ENCODE measurements at places on chromosomes 2 and 18.

- DNase-seq: peak; percentile 28
Observed at GRCh38 chr18:54119524-54120019, 104.9 kb downstream of the MBD2 start.

DNA sequence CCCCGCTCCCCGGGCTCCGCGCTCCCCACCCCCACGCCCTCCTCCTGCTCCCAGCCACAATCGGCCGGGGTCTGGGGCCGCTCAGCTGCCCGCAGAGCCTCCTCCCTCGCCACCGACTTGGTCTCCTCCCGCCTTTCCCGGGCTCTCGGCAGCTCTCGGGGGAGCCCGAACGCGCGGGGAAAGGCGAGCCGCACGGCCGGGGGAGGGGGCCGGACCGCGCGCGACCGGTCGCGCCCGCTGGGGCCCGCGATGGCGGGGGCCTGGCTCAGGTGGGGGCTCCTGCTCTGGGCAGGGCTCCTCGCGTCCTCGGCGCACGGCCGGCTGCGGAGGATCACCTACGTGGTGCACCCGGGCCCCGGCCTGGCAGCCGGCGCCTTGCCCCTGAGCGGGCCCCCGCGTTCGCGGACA lies 327 bp downstream of the LTBP1 start:
- DNase-seq: no peak

- peak; percentile 35 for DNase-seq
Observed at GRCh38 chr2:45688479-45689298, 37.2 kb downstream of the PRKCE start.

DNA sequence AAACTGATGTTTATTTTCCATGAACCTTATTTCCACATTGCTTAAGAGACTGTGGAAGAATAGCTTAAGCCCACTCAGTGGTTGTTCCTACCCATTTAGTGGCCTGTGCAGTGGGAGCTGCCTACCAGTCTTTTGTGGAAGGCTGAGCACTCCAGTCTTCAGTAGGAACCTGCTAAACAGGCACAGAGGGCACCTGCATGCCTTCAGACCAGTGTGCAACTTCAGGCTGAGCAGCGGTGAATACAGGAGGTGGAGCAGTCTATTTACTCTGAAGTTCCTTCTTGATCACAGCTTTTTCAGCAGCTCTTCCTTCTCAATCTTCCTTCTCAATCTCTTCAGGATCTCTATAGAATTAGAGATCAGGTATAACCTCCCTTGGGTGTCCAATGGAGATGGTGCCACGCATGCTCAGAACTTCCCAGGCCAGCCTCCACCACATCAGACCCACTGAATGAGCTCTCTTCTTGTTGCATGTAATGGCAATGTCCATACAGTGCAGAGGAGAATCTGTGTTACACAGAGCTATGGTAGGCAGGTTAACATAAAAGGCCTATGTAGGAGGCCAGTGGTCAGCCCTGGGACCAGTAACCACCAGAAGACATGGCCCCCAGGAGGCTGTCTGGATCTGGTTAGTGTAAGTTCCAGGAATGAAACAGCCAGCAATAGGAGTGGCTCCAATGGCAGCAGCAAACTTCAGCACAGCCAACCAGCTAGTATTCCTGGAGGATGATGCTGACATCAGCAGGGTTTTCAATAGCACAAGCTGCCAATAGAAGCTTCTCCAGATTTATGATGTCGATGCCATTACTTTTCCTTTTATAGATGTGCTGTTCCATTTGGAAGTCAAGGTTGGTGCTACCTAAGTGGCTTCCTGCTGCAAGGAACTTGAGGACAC lies 47.9 kb upstream of the MAT2A start:
- DNase-seq: no peak

DNA sequence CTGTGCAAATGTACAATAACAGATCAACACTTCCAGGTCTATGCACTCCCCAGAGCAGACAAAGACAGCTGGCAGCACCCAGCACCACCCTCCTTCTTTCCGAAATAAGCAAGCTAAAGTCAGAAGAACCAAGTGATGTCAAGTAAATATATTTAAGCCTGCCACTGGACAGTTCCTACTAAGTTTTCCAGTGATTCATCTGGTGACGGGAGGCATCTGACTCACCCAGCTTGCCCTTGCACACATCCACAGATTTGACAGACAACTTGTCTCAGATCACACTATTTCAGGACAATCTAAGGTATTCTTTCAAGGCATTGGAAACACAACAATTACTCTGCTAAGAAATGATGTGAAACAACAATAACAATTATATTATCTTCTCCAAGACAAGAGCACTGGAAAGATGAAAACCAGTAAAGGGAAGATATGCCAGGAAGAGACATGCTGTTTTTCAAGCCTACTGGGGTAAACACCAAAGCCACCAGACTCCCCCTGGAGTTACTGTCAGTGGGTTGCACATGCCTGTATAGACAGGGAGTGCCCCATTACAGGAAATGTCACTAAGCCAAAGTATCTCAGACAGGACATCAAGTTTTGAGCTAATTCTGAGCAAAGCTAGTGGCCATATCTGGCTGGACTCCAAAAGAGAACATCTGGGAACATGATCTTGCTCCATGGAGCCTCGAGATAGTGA lies 287.9 kb upstream of the KLHL29 start:
- DNase-seq: no peak

DNA sequence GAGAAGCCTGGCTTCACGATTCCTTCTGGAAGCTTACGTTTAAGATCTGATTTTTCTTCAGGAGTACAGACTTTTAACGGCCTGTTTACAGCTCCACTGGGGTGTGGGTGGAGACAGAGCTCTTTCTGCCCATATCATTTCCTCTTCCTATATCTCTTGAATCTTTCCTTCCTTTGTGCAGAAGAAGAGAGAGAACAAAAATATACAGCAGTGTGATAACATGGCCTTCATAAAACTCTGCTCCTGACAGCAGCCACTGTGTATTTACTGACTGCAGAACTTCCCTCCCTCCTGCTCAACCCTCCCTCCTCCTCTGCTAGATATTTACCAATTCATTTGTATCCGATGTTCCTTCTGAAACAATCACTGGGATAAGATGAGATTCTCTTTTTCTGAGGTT lies 34.1 kb upstream of the REEP1 start:
- DNase-seq: peak; percentile 7

DNA sequence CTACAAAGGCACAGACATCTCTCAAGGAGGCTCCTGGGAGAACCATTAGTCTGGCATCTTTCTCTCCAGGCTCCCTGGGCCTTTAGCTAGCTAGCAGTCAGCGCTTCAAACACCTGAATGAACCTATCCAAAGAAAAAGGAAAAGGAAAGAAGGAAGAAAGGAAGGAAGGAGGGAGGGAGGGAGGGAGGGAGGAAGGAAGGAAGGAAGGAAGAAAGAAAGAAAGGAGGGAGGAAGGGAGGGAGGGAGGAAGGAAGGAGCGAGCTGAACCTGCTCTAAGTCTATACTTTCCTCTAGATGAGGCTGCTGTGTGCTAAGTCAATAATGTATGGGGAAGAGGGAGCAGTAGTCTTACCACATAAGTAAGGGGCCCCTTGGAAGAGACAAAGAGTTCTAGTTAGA lies 5.1 kb upstream of the BCL11A start:
- no peak for DNase-seq

DNA sequence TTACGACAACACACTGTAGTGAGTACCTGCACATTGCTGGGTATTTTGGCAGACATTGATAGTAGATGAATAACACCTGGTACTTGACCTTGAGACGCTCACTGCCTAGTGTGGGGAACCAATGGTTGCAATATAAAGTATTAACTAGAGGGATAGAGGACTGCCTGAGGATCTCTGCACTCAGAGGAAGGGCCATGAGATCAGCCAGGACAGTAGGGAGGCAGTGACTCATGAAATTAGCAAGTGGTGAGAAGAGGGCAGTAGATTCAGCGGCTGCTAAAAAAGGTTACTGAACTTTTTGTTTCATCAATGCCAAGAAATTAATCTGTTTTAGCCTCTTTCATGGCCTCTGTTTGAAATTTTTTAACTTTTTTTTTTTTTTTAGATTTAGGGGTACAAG lies 250.8 kb upstream of the TCF4 start:
- DNase-seq: no peak

GRCh38 chr2:72992734-72993102 lies 75.4 kb downstream of the EMX1 start:
- DNase-seq: no peak

- DNase-seq: no peak
Observed at GRCh38 chr18:13178976-13179375, 39.6 kb upstream of the LDLRAD4 start.

DNA sequence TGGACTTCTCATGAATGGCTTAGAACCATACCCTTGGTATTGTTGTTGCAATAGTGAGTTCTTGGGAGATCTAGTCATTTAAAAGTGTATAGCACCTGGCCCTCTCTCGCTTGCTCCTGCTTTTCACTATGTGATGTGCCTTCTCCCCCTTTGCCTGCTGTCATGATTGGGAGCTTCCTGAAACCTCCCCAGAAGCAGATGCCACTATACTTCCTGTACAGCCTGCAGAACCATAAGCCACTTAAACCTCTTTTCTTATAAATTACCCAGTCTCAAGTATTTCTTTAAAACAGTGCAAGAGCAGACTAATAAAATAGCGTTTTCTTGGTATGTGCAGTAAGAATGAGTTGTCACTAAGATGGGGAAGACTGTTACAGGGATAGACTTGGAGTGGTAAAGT lies 31.6 kb downstream of the BAZ2B start:
- DNase-seq: no peak

- DNase-seq: no peak
Observed at GRCh38 chr2:113255140-113256070, 23.3 kb downstream of the PAX8 start.

DNA sequence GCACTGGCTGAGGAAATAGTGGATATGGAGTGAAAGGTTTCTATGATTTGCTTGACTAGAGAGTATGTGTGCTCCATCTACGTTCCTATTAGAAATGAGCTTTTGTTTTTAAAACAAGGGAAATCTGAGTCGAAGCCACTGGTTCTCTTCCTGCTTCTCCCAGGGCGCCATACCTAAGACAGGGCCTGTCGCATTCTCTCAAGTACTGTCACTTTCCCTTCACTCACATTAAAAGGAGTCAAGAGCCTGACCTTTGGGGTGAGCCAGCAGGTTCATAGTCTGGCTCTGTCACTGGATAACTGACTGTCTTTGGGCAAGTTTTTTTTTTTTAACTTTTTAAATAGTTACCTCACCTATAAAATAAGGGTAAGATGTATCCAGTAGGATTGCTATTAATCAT lies 121.0 kb downstream of the MAP3K20 start:
- no peak for DNase-seq

GRCh38 chr2:221767106-221768012 lies 195.3 kb upstream of the EPHA4 start:
- DNase-seq: no peak

- peak; percentile 59 for DNase-seq
Observed at GRCh38 chr2:225122583-225123486, 80.6 kb upstream of the DOCK10 start.

- DNase-seq: no peak
Observed at GRCh38 chr18:75142677-75143076, 66.3 kb downstream of the PTGR3 start.

DNA sequence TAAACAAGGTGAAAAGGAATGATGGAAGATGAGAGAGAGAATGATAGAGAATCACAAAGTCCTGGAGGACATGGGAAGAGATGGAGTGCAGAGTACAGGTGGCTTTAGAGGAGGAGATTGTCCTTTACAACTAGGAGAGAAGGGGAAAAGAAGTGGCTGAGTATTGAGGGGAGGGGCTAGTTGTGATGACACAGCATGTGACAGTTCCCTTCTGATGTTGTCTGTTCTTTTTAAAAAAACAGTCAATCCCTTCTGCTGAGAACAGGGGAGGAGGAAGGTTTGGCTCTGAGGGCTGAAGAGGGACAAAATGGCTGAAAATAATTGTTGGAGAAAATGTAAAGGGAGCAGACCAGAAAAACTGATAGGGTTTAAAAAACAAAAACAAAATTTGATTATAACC lies 44.0 kb downstream of the STEAP3 start:
- DNase-seq: no peak

- no peak for DNase-seq
Observed at GRCh38 chr18:35581898-35582641, 530 bp downstream of the GALNT1 start.

- DNase-seq: no peak
Observed at GRCh38 chr2:240231838-240232244, 91.4 kb upstream of the OTOS start.

DNA sequence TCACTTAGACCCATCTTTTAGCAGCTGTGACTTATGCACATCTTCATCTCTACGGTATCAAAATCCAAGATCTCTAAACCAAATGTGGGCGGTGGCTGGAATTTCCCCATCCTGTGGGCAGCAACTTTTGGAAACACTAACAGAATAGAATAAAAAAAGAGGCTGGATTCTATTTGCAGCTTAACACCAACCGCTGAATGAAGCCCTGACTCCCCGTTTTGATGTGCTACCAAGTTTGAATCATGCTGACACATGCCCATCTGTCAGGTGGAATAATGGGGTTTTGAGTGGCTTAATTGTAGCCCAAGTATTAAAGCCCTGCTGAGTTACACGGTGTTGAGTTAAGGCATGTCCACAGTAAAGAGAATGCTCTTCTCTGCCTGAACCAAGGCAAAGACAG lies 165.2 kb downstream of the MTCL1 start:
- peak; percentile 1 for DNase-seq

GRCh38 chr2:112814278-112814677 lies 22.3 kb downstream of the IL1B start:
- DNase-seq: no peak

- no peak for DNase-seq
Observed at GRCh38 chr2:222927600-222927999, 66.8 kb downstream of the ACSL3 start.

DNA sequence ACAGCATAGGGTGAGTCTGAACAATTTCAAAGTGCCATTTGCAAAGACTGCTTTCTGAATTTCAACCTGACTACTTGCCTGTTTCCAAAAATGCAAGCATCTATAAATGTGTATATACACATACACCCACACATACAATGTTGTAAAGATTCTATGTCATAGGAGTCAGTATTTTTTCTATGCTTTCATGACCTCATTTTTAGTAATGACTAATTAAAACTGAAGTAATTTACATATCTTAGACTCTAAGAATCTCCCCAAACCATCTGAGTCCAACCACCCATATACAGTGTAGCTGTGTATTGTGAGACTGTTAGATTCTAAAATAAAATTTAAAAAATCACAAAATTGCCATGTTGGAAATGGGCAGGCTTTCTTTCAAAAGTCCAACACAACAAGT lies 162.0 kb upstream of the STK17B start:
- DNase-seq: peak; percentile 20

DNA sequence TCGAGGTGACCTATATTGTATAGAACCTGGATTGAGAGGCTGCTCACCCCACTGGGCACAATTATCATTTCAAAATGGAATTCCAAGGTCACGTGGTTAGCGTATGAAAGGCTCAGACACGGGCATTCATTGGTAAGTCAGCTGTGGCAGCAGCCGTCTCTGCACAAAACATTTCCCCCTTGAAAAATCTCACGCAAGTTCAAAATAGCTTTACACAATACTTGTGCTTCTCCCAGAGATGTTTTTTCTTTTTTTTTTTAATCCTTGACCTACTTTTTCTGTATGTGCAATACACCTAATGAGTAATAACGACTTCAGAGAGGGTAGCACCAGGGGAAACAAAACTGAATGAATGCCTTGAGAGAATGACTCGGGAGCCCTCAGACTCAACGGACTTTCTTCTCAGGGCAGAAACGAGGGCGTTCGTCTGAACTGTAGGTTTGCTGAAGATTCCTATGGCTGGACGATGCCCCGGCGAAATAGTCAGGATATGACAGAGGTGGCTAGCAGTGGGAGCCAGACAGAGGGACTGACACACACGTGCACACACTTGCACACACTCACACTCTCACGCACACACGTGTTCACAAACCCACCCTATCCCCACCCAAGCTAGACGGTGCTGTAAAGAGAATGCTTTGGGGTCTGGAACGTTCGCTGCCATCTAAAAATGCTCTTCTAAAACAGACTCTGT lies 77.8 kb downstream of the PDCL3 start:
- no peak for DNase-seq

All from inflammatory macrophage treated with lipopolysaccharide for 1 hour (primary cell).